ENCODE measurements at places on chromosomes 3 and 15.
A peak's percentile ranks its signal among the peaks of the same experiment; 100 is the strongest.

GRCh38 chr3:47314056-47314764 is 31.5 kb downstream of the KLHL18 start:
- DNase-seq: no peak

DNA sequence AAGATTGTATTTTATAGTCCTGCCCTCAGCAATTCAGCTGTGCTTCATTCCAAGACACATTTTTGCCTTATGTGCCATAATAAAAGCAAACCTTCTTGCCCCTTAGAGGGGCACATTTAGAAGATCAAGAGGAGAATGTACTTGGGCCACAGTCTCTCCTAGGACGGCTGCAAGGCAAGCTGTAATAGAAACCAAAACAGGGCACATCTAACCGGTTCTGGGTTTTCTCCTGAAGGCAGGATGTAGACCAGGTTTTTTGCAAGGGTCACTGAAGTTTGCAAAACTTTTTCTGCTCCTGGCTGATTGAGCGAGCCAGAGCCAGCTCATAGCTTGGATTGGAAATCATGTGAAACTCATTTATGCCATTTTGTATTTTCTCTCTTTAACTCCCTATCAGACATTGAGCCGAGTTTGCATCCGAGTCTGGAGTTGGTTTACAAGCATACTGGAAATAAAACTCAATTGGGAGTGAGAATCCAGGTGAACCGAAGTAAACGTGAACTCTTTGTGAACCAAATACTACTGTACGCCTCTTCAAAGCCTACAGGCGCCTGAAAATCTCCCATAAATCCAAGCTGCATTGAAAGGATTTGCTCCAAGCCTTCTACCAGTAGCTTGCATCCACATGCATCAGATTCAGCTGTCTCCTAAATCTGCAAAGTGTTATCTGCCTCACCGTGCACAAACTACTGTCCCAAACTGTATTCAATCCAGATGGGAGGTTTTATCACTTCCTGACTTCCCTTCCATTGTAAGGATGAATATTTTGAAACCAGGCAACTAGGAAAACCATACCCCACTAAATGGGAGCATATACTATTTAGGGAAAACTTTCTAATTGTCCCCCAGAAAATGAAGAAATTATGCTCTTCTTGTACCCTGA is 60.9 kb upstream of the TSC22D2 start:
- DNase-seq: peak; percentile 11

DNA sequence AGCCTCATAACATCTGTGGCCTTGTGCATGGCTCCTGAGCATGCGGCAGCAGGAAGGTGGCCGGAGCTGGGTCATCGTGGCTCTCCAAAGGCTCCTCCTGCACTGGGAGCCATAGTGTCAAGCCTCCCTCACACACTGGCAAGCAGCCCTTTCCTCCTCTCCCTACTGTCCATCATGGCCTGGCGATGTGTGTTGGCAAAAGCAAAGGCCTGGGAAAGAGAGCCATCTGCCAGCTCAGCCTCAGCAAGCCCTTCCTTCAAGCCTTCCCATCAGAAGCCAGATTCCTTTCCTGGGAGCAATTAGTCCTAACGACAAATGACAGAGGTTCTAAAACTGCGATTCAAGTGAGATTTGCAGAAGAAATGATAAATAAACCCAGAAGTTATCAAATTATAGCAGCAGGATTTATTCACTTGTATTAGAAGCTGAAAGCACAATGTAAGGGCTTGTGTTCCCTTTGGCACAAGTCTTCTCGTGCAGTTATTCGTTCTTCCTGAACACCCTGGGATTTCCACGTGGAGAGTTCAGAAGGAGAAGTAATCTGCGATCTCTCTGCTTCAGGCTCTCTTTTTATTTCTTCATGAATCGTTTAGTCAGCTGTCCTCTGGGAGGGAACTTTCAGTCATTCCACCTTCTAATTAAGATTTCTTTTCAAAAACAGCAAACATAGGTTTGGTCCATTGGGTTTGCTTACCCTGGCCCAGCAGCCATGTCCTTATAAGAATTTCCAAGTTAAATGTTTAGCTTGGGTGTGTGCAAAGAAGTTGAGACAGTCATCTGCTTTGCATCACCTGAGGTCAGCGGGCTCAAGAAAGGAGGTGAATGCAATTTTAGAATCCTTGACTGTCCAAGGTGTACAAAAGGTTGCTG is 110.3 kb upstream of the TMC3 start:
- DNase-seq: no peak

DNA sequence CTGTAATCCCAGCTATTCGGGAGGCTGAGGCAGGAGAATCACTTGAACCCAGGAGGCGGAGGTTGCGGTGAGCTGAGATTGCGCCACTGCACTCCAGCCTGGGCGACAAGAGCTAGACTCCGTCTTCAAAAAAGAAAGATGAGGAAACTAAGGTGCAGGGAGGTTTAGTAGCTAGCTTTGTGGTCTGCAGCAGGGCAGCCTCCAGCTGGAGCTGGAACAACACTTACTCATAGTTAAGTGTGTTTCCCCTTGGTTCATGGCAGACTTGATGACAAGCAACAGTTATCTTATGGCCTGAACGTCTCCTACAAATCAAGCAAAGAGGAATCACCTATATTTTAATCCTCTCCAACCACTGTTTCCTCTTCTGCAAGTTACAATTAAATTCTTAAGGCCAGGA is 12.6 kb downstream of the KAT2B start:
- no peak for DNase-seq

- peak; percentile 64 for DNase-seq
Observed at GRCh38 chr3:63349583-63350573, 71.8 kb downstream of the SYNPR start.

- no peak for DNase-seq
Observed at GRCh38 chr15:31857194-31857593, 173.1 kb upstream of the CHRNA7 start.

DNA sequence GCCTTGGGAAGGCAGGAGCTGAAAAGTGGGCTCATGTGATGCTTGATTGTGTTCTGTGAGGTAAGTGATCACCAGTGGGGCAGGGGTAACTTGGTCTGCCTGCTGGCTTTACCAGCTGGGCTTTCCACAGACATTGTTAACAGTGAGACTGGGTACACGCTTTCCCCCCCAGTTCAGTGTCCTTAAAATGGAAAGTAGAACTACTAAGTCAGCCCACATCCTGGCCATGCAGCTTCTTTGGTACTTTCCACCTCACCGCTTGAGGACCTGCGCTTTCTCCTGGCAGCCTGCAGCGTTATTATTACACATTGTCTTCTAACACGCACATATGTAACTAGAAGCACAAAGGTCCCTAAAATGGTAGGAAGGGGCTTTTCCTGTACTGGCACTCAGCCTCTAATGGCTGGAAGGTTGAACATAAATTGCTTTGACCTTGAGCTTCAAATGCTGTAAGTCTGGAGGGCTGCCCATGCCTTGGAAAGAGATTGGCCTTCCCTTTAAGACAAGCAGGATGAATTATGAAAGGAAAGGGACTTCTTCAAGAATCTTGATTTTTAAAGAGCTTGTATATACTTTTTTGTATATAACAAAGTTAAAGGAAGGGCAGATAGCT is 216.1 kb upstream of the ROPN1 start:
- no peak for DNase-seq

DNA sequence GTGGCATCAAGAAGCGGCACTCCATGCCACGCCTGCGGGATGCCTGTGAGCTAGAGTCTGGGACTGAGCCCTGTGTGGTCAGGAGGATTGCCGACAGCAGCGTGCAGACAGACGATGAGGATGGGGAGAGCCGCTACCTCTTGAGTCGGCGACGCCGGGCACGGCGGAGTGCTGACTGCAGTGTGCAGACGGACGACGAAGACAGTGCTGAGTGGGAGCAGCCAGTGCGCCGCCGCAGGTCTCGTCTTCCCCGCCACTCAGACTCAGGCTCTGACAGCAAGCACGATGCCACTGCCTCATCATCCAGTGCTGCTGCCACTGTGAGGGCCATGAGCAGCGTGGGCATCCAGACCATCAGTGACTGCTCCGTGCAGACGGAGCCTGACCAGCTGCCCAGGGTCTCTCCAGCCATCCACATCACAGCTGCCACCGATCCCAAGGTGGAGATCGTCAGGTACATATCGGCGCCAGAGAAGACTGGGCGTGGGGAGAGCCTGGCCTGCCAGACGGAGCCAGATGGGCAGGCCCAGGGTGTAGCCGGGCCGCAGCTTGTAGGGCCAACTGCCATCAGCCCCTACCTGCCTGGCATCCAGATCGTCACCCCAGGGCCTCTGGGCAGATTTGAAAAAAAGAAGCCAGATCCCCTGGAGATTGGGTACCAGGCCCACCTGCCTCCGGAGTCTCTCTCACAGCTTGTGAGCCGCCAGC is 16.8 kb upstream of the APEH start:
- DNase-seq: no peak

- no peak for DNase-seq
Observed at GRCh38 chr15:65365229-65365628, 12.6 kb downstream of the IGDCC3 start.

DNA sequence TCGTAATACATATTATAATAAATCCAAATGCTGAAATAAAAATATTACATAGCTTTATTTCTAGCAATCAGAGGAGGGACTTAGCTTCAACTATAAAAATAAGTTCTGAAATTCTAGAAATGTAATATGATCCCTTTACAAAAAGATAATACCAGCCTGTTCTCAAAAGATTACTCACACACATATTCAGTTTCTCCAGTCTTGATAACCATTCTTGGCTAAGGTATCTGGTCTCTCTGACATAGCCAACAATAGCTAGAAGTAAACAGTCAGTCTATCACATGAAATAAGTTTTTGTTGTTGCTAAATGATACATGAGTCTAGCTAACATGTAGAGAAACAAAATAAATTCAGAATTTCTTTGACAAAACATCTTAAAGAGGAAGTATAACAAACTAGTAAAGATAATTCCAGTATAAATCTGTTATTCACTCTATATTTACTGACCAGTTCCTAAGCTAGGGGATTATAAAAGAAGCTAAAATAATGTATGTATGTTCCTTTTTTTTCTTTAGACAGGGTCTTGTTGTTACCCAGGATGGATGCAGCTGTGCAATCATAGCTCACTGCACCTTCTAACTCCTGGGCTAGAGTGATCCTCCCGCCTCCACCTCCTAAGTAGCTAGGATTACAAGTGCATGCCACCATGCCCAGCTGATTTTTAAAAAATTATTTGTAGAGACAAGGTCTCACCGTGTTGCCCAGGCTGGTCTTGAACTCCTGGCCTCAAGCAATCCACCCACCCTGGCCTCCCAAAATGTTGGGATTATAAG is 170.6 kb downstream of the TBL1XR1 start:
- no peak for DNase-seq

- DNase-seq: peak; percentile 63
Observed at GRCh38 chr3:112376241-112376911, 43.4 kb downstream of the CD200 start.

- DNase-seq: no peak
Observed at GRCh38 chr3:24605511-24606028, 110.9 kb upstream of the THRB start.

DNA sequence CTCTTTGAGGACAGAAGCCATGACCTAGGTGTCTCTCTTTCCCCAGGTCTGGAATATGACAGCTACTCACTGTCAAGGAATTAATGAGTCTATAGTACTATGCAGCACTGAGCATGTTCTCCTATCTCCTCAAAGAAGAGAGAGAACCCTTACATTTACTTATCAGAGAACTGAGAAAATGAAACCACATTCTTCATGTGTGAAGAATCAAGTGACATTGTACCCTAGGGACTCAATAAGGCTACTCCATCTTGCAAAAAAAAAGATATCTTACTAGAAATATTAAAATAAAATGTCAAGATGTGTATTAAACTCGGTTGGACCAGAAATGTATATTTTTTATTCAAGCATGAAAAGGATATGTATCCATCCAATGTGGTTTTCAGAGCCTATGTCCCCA is 133.2 kb upstream of the COL8A1 start:
- DNase-seq: no peak

- no peak for DNase-seq
Observed at GRCh38 chr15:74443100-74443909, 9.5 kb upstream of the SEMA7A start.

All from brain microvascular endothelial cell (primary cell).